ENCODE measurements at places on chromosomes 5 and 9.

GRCh38 chr5:89105836-89106235 is 222.9 kb upstream of the MEF2C start:
- no peak for DNase-seq

GRCh38 chr5:103910786-103911185 is 348.2 kb upstream of the NUDT12 start:
- DNase-seq: no peak

GRCh38 chr9:83583151-83584014 is 39.6 kb upstream of the IDNK start:
- DNase-seq: no peak

DNA sequence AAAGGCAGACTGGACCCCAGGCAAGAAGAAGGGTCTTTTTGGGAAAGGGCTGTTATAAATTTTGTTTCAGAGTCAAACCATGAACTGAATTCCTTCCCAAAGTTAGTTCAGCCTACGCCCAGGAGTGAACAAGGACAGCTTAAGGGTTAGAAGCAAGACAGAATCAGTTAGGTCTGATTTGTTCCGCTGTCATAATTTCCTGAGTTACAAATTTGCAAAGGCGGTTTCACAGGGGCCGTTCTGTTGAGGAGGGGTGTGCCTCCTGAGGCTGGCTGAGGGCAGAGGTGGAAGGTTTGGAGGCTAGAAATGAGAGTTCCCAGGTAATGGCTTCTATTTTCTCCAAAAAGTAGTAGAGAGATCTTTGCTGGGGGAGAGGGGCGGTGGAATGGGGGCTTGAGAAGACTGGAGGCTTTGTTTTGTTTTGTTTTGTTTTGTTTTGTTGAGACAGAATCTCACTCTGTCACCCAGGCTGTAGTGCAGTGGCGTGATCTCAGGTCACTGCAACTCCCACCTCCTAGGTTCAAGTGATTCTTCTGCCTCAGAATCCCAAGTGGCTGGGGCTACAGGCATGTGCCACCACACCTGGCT is 4.1 kb upstream of the CERCAM start:
- DNase-seq: no peak
